Spleen (tissue), 13 donors: ENCODE measurements at places on chromosomes 1 and 21. TPM values are rescaled to one million over a fixed set of nuclear protein-coding genes. Genes with fewer than 3 reads are reported as not detected.

The KCNJ15 gene
- polyA plus RNA-seq, result 1.3 TPM

DNA sequence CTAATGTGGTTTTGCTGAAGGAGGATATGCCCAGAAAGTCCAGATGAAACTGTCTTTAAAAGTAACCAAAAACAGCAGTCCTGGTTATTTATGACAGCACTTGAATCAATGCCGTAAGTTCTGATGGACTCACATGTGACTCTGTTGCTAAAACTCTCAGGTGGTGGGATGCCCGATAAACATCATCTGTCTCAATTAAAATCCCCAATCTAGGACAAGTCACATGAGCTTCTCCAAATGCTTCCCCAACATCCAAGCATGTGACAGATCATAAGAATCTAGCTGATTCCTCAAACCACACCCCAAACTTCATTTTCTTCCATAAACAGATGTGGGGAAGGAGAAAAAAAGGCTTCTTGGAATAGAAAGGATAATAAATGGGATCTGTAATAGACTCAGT, 786 bp upstream of the CTSK start:
- DNase-seq, result no peak

DNA sequence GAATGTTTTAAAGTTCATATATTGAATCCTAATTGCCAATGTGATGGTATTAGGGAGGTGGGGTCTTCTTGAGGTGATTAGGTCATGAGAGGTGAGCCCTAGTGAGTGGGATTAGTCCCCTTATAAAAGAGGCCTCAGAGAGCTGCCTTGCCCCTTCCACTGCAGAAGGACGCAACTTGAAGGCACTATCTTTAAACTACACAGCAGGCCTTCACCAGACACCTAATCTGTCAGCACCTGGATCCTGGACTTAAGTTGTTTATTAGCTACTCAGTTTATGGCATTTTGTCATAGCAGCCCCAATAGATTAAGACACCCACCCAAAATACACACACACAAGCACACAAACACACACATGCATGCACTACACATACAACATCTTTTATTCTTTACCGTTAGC, 61.4 kb downstream of the DAB1 start:
- DNase-seq, result no peak

- no peak for DNase-seq
Measured at GRCh38 chr1:195697130-195697529, 911.1 kb downstream of the KCNT2 start.

GRCh38 chr1:171898941-171899340, 57.6 kb downstream of the DNM3 start:
- DNase-seq, result no peak

DNA sequence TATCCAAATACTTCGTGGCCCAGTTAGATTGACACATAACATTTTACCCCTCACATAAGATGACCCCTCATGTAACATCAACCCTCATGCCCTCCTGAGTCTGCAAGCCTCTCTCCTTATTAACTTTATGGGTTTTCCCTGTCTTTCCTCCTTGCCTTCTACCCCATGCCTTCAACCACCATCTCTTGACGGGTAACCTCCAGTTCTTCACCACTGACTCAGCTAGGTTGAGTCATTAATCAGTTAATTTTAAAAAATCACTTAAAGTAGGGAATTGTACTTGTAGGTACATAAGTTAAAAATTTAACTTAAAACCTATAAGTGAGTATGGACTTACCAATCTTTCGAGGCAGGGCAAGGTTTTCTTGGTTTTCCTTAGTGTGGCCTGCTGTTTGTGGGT, 330.7 kb downstream of the CAMTA1 start:
- no peak for DNase-seq

- DNase-seq, result no peak
Measured at GRCh38 chr1:207922554-207922953, 11.6 kb upstream of the CD34 start.

- no peak for DNase-seq
Measured at GRCh38 chr1:48488721-48489120, 16.7 kb upstream of the SPATA6 start.

DNA sequence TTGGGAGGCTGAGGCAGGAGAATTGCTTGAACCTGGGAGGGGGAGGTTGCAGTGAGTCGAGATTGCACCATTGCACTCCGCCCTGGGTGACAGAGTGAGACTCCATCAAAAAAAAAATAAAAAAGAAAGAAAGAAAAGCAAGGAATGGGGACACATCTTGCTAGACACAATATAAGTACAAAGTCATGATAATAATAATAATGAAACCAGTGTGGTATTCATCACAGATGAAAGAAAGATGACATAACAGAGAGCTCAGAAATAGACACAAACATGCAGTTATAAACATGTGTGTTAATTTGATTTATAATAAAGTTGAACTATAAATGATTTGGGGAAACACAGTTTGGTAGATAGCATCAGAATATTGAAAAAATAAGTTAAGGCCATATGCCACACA, 264.1 kb downstream of the SRGAP2C start:
- DNase-seq, result no peak

- DNase-seq, result no peak
Measured at GRCh38 chr1:224506141-224506814, 71.7 kb upstream of the WDR26 start.

GRCh38 chr1:234212764-234213657, 160.2 kb upstream of the COA6 start:
- no peak for DNase-seq

GRCh38 chr1:13732971-13733667, 33.1 kb downstream of the PRDM2 start:
- no peak for DNase-seq

DNA sequence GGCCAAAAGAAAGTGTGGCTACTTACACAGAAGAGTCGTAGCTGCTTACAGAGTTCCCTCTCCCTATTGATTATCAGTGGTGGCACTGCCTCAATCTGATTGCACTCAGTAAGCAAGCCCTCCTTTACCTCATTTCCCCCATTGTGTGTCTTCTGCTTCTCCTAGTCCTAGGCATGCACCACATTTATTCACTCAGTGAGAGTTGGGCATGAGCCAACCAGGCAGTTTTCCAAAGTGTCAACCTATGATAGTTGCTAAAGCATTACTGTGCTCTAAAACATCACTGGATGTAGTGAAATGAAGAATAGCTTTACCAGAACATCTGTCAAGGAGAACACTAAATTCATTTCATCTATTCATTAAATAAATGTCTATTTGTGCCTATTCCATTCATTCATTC, 19.3 kb downstream of the GJA5 start:
- no peak for DNase-seq

DNA sequence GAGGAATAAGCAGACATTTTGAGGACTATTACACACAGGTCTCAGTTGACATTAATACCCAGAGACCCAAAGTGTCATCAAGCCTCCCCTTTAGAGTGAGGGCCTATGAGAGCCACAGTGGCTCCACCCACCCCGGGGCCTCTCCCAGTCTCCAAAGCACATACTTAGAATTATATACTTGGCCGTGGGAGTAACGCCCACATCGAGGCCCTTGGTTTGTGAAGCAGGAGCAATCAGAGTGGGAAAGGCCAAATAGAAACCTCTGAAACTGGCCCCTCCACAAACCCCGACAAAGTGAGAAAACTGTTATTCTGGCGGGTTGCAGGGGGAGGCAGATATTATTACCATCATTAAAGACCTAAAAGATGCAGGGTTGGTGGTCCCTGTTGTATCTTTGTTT, 7.0 kb upstream of the DESI2 start:
- no peak for DNase-seq
